Ascending aorta (tissue), 2 donors: ENCODE measurements at places on chromosomes 1 and 21.

DNA sequence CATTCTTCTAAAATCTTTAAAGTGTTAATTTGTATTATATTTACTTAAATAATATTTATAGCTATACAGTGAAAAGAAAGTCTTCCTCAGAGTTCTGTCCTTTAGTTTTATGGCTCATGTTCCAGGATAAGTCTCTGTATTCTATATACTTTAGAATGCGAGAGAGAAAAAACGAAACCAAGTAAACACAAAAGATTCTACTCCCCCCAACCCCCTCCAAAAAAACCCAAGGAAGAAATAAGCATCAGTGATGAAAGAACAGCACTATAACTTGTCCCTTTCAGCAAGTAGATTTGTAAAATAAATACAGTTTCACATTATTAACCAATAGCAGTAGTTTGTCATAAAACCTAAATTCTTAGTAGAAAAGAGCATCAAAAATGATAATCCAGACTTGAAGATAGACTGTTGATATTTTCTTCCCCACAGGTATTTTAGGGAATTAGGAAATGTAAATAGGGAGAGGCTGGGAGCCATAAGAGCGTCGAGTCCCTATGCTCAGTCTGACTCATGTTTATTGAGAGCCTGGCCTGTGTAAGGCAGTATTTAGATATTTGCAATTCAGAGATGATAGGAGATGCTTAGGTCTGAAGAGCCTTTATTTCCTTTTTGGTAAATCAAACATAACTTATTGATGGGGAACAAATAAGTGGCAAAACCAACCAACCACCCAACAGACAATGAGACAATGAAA lies 35.5 kb downstream of the CDC14A start:
- no peak for DNase-seq

GRCh38 chr1:54285815-54286345 lies 85.9 kb downstream of the MRPL37 start:
- DNase-seq = no peak

DNA sequence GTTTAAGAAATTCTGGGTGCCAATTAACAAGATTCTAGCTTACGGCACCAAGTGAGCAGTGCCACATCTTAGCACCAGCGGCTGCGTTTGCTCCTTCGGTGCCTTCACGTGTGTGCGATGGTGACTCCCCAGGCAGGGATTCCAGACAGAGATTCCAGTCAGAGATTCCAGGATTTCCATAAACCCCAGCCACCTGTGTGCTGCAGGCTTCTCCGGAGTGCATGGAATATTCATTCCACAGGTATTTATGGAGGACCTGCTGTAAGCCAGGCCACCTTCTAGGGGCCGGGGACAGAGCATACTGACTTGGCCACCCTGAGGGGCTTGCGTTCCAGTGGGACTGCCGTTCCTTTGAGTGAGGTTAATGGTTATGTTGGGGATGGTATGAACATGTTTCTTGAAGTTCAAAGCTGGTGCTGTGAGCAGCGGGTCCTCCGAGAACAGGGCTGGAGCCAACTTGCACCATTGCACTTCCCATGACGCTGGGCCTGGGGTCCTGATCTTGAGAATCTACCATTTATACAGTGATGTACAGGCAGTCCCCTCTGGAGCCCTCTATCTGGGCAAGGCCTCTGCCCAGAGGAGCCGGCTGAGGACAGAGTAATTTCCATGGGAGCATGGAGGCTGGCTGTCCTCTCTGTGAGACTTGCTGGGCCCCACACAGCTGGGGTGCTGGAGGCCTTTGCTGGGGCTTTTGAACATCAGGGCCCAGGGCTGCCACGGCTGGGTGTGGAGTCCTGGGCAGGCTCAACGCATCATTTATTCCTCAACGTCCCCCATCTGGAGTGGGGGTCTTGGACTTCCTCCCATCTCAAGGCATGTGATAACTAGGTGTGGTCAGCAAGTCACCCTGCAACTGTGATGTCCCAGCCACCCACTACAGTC lies 58.8 kb upstream of the AJAP1 start:
- no peak for DNase-seq

GRCh38 chr1:203681739-203682138 lies 55.1 kb downstream of the ATP2B4 start:
- no peak for DNase-seq

DNA sequence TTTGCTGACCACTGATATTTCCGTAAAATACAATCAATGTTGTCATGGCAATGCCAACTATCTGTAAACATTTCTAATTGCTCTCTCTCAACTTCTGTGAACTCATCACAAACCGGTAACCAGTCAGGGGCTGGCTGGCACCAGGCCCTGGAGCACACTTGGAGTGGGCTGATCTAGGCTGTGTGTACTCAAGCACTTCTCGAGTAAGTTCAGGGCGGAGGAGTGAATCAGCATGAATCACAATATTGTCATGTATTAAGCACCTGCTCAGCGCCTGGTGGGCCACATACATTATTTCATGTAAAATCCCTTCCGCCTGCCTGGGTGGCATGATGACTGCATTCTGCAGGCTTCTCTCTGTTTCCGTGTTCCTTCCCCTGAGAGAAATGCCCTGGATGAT lies 212.4 kb downstream of the FOXD2 start:
- DNase-seq = peak; percentile 67

- no peak for DNase-seq
These were observed 30.4 kb upstream of the SLC30A1 start for GRCh38 chr1:211609120-211610024.

DNA sequence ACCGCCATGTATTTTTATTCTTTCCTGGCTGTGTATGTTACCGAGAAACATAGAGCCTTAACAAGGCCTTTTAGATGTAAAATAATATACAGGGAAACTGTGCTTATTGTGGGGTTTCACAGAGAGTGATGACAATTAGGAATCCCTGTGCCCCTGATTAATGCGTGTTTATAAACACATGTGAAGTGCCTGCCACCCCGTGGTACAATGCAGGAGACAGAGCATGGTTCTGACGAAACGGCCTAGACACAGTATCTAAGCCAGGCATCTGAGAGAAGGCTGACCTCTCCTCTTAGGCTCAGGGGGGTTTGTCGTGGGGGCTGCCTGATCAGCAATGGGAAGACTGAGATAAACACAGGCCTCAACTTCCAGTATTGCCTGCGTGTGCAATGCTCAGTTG lies 200.0 kb downstream of the AJAP1 start:
- DNase-seq = no peak

DNA sequence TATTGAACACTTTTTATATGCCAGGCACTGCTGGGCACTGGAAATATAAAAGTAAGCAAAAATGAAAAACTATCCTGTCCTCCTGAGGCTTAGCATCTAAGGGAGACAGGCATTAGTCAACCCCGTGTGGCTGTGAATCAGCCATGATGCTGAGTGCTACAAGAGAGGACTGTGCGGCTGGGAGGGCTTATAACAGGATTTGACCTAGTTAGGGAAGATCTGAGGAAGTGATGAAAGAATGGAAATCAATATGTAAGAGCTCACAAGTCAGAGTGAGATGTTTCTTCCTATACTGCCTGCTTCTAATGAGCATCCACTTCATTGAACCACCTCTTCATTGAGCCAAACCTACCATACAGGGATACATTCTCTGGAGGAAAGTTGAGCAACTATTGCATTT lies 15.1 kb downstream of the TRIM45 start:
- no peak for DNase-seq

DNA sequence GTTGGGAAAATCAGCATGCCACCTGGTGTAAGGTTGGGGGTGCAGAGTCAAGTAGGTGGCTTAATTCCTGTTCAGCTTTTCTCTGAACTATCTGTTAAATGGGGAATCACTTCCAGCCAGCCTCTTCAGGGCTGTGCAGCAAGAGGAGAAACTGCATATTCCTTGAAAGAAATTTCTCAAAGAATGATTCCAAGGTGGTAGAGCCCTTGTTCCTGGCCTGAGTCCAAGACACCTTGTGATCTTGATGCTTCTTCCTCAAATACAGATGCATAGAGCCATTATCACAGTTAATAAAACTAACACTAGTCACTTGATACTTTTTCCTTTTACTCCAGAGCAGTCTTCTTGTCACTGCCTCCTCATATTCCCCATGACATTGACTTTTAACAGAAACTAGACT lies 5.2 kb downstream of the TXLNA start:
- no peak for DNase-seq
